ENCODE measurements at places on chromosomes 5 and 9.

GRCh38 chr5:146947181-146947941 is 68.8 kb upstream of the PPP2R2B start:
- no peak for DNase-seq

GRCh38 chr9:36818965-36819870 is 214.8 kb downstream of the PAX5 start:
- DNase-seq: no peak

DNA sequence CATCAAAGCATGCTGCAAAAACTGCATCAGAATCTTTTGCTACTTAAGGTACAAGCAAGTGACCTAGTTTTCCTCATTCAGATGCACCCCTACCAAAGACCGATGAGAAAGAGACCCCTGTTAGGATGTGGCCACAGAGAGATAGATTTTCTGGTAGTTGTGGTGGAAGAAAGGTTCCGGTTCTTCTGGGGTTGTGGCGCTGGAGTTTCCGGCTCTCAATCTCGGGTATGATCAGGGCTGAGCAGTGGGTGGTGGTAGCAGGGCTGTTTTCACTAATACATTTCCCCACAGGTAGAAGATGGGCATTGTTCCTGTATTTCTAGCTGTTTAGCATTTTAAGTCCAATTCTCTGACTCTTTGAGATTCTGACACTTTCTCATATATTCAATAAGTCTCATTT is 58.4 kb downstream of the PCSK1 start:
- DNase-seq: no peak

DNA sequence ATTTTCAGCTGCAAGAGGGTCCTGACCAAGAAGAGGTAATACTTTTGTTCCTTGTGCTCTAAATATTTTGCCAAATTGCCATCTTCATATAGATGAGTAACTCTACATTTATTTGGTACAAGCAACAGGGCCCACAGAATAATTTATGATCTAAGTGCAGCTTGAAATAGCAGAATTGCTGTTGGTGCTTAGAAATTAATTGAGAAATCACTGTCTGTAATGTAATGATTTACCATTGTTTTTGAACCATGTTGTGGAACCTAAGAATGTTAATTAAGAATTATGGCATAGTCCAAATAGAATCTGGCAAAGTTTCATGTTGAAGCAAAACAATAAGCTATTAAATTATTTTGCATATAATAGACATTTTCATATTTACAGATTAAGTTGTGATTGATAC is 44.8 kb upstream of the NUDT12 start:
- no peak for DNase-seq

- no peak for DNase-seq
Observed at GRCh38 chr5:39202597-39203274, 16.6 kb downstream of the FYB1 start.

- no peak for DNase-seq
Observed at GRCh38 chr5:96946381-96946780, 10.5 kb downstream of the LNPEP start.

DNA sequence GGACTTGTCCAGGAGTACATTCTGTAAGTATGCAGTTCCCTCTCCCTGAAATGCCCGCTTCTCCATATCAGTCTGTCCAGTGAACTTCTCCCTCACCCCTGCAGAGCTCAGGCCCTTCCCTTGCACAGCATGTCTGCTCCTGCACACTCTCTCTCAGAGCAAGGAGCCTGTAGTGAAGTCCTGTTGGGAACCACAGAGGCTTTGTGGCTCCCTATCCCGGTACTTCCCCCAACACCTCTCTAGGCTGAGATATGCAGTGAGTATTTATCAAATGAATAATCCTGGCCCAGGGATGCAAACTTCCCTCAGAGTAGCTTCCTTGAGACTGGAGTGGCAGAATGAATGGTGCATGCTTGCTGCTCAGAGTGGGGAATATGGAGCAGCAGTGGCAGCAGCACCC is 48.8 kb downstream of the POC5 start:
- DNase-seq: no peak

DNA sequence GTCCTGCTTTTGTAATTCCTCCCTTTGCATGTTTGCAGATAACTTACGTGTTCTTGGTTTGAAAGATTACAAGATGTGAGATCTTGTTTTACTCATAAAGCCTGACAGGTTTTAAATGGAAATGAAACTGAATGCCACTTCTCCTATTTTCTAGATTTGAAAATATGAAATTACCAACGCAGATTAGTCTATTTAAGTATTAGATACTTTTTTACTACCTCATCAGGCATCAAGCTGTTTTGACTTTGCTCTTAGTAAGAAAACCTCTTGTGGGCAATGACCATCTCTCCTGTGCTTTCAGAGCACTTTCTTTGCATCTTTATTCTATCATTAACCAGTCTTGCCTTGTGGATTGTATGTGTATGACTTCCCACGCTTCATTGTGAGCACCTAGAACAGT is 3.5 kb downstream of the DMXL1 start:
- no peak for DNase-seq

GRCh38 chr9:35570709-35571504 is 34.2 kb upstream of the TESK1 start:
- DNase-seq: no peak

DNA sequence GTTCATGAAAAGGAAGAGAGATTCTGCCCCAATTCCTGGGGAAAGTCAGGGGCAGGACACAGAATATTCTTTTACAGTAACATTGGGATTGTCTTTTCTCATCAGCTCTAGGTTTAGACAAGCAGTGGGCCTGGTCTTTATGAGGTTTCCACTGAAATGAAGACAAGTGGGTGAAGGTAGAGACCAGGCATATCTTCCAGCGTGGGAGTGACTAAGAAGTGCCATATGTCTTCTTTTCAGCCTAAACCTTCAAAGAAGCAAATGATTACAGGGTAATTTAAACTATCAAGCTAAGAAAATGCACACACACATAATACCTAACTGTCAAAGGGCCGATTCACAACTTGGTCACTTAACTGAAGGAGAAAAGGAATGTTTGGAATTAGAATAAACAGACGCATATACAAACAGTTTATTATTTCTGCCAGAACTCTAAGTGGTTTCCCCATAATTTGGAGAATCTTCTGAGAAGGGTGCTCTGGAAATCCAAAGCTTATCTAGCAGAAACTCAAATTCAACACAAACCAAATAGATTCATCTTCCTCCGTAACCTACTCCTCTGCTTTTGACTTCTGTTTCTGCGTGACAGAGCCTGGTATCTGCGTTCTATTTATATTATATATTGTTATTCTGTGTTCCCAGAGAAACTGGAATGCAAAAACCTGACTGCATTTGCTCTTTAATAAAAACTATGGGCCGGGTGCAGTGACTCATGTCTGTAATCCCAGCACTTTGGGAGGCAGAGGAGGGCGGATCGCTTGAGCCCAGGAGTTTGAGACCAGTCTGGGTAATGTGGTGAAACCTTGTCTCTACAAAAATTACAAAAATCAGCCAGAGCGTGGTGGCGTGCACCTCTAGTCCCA is 22.0 kb upstream of the TEK start:
- DNase-seq: no peak

- no peak for DNase-seq
Observed at GRCh38 chr9:81289622-81290021, 399.7 kb downstream of the TLE1 start.

DNA sequence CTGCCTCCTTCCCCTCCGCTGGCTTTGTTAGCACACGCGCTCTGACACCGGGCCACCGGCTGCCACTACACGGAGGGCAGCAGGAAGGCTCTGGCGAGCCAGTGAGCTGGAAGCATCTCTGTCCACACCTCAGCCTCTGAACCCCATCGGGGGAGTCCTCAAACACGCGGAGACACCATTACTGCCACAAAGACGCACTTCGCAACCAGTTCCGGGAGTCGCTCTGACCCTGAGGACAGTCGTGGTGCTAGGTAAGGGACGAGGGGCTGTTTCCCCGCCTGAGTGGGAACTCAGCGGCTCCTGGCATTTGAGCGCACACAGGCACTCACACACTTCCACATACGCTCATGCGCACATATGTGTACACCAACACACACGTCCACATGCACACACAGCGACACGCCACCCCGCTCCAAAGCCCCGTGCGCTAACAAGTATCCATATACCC is 160.0 kb downstream of the C9orf152 start:
- no peak for DNase-seq

- no peak for DNase-seq
Observed at GRCh38 chr5:138934971-138935370, 59.8 kb upstream of the LRRTM2 start.

DNA sequence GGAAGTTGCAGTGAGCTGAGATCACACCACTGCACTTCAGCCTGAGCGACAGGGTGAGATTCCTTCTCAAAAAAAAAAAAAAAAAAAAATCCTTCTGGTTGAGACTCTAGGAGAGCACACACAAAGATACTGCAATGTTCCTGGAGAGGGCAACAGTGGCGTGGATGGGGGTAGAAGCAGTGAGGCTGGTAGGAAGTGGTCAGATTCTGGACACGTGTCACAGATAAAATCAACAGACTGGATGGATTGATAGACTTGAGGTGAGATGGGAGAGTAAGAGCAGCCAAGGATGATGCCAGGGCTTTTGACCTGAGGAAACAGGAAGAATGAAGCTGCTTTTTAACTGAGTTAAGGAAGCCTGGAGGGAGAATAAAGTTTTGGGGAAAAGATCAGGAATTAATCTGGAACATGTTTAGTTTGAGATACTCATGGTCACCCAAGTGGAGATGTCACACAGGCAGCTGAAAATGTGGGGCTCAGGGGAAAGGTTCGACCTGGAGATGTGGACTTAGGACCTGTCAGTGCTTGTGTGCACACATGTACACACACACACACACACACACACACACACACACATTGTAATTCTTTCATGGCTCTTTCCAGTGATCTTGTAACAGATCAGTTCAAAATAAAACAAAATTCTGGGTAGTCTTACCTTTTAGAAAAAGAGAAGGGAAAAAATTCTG is 88.1 kb downstream of the FANCC start:
- no peak for DNase-seq

DNA sequence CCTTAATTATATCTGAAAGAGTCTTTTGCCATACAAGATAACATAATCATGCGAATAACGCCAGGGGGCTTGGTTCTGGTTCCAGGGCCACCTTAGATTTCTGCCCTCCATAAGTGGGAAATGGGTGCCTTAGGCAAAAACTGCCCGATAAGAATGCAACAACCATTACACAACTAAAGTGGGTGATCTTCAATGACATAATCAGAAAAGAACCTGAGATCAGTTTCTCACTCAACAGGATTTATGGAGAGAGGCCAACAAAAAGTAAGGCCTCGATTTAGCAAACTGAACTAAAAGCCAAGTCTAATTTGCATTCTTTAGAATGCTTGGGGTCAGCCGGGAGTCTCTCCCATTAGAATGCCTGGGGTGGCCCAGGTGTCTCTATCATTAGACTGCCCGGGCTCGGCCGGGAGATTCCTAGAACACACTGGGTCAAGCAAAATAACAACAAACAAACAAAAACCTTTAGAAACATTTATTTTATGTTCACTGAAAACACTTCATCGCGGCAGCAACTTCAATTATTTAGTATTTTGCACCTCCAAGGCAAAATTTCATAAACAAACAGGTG is 194.8 kb downstream of the AUH start:
- no peak for DNase-seq

DNA sequence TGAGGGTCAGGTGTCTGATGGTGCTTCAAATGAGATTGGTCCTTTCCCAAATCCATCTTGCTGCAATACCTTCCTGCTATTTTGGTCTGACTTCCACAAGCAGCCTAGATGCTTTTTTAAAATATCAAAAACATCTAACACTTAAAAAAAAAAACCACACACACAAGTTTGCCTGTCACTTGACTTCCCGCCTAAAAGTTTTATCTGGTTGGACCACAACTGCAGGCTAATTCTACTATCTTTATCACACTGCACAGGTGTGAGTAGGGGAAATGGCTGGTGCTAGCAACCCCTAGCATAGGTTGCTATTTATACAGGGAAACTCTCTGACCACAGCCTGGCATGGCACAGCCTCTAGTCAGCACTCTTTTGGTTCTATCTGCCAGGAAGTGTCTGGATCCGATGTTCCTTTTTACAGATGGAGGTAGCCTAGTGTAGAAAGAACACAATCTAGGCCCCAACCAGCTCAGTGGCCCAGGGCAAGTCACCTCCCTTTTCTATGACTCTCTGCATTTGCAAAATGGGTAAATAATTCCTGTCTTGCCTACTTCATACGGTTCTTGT is at the start of gene HEMGN:
HEMGN (minus strand) TSS at position 92 of the 564 bp plus-strand sequence; CDS start at position 56, 36 bp downstream.
- no peak for DNase-seq

- DNase-seq: no peak
Observed at GRCh38 chr5:73096239-73096575, 24.2 kb upstream of the TMEM171 start.

- DNase-seq: no peak
Observed at GRCh38 chr9:134059661-134060395, 8.0 kb downstream of the BRD3 start.

DNA sequence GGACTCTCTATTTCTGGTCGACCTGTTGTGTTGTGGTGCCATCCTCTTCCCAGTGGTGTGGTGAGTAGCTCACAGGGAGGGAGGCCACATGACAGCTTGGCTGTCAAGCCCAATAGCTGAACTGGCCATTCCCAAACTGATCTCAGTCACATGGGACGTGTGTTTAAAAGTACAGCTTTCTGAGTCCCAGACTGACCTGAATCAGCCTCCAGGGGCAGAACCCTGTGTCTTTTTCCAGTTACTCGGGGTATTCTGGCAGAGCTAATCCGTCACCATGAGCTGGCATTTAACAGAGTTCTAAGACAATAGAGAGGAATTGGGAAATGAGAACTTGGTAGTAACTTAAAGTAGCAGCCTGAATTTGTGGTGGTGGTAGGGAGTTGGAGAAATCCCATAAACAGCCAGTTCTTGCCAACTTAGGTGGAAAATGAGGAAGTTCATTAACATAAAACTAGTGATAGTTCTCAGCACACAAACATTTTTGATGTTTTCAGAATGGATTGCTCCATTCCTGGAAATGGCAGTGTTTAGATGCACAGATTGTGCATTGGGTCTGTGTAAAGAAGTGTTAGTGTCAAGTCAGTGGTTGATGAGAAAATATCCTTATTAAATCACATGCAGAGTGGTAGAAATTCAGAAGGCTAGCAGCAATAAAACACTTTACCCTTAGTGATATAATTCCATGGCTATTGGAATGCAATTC is 50.9 kb downstream of the GPR107 start:
- no peak for DNase-seq

- no peak for DNase-seq
Observed at GRCh38 chr9:83043597-83043996, 19.3 kb downstream of the RASEF start.

DNA sequence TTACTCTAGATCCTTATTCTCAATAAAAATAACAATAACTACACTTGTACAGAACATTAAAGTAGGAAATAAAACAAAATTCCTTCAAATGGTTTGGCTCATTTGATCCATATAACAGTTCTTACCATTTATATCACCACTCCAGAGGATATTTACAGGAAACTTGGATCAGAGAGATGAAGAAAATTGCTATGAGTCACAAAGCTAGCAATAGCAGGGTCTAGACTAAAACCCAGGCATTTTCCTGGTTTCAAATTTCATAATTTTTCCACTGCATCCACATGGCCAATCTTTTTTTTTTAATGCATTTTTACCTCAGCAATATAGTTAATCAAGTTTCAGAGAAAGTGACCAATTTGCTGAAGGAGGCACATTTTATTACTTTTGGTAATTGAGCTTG is 299.2 kb downstream of the ELAVL2 start:
- DNase-seq: no peak

- no peak for DNase-seq
Observed at GRCh38 chr9:127479507-127480081, 28.3 kb downstream of the LRSAM1 start.

GRCh38 chr9:134208310-134208841 is 44.0 kb upstream of the RNU6ATAC start:
- no peak for DNase-seq

- no peak for DNase-seq
Observed at GRCh38 chr5:90807496-90807895, 248.9 kb downstream of the ADGRV1 start.

Data from stimulated activated CD4-positive, alpha-beta T cell treated with anti-CD3 and anti-CD28 coated beads, Interleukin-15, amount 100 ng/mL, for 1 hour (primary cell).